ENCODE measurements at places on chromosomes 6 and 20.

GRCh38 chr20:19969507-19970255, 47.5 kb upstream of the NAA20 start:
- no peak for DNase-seq

GRCh38 chr6:119343167-119343566, 6.4 kb downstream of the MAN1A1 start:
- no peak for DNase-seq

- DNase-seq: peak; percentile 93
Measured at GRCh38 chr6:3808759-3809514, 40.2 kb upstream of the FAM50B start.

GRCh38 chr20:59782986-59783640, 150.3 kb downstream of the SYCP2 start:
- DNase-seq: peak; percentile 62

Data from adipocyte (in vitro differentiated cells).